ENCODE measurements at places on chromosomes 7 and 10.

- no peak for DNase-seq
Observed at GRCh38 chr7:50463035-50463434, 12.9 kb upstream of the FIGNL1 start.

DNA sequence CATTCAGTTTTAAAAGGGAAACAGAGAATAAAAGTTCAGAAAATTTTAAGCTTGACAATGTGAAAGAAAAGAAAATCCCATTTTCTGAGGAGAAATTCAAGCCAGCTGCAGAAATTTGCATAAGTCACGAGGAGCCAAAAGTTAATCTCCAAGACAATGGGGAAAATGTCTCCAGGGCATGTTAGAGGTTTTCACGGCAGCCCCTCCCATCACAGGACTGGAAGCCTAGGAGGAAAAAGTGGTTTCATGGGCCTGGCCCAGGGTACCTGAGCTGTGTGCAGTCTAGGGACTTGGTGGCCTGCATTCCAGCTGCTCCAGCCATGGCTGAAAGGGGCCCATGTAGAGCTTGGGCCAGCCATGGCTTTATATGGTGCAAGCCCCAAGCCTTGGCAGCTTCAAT is 59.6 kb upstream of the NXPH1 start:
- no peak for DNase-seq

DNA sequence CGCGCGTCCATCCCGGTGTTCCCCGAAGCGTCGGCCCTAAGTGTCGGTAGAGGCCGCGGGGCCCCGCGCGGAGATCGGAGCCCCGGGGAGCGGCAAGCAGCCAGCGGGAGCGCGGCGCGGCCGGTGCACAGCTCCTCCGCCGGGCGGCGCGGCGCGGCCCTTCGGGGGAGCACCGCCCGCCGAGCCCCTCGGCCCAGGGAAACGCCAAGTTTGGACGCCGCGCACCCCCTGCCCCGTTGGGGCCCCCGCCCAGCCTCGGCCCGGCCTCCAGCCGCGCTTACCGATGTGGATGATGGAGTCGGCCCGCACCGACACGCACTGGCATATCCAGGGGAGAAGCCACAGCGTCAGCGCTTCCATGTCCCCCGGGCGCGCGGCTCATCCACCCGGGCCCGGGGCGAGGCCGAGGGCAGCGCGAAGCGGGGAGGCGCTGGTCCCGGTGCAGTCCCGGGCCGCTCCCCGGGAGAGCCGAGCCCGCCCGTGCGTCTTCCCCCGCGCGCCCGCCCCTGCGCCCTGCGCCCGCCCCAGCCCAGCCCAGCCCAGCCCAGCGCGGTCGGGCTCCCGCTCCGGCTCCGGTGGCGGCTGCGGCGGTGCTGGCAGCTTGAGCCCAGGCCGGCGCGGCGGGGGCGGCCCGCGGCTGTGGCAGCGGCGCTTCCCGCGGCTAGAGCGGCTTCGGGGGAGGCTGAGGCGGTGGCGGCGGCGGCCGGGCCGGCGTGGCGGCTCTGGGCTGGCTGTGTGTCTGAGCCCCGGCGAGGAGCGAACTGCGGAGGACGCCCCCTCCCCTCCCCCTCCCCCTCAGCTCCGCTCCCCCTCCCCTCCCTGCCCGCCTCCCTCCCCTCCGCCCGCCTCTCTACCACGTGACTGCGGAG is at the start of gene GRID1:
Gene GRID1 (minus strand): TSS at position 763 of the 869 bp plus-strand sequence.
- DNase-seq = no peak

- DNase-seq = no peak
Observed at GRCh38 chr7:111388912-111389311, 173.4 kb downstream of the IMMP2L start.

- DNase-seq = no peak
Observed at GRCh38 chr7:127619681-127620405, 1.9 kb upstream of the PAX4 start.

GRCh38 chr7:100220586-100221230 is 959 bp downstream of the PVRIG start:
- no peak for DNase-seq

DNA sequence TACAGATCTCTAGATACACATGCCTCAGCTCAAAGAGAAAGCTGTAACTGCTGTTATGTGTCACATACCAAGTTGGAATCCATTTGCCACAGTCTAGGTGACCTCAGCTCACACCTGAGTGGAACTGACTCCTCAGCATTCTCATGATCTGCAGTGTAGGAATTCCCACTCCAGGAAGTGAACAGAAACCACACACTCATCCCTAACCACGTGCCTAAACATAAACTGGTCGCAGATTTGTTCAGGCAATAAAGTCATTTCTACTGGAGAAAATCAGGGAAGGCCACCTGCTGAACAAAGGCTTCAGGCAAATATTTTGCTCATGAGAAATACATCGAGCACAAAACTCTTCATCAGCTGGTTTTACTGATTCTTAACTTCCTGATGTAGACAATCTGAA is 23.0 kb upstream of the ZMYND11 start:
- DNase-seq = no peak

DNA sequence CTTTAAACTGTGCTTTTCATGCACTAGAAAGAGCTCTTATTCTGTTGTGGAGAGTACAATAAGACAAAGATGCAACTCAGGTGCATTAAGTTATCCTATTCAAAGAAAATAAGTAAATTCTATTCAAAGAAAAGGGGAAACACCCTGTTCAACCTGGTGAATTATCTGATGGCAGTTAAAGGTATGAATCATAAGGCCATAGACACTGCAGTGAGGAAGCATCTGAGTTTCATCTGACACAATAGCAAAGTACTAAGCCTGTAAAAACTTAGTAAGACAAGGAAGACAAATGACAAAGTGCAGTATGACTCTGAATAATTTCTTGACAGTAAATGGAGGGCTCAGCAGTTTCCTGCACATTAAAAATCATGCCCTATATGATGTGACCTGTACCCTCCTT is 91.0 kb upstream of the LRRTM3 start:
- DNase-seq = no peak

DNA sequence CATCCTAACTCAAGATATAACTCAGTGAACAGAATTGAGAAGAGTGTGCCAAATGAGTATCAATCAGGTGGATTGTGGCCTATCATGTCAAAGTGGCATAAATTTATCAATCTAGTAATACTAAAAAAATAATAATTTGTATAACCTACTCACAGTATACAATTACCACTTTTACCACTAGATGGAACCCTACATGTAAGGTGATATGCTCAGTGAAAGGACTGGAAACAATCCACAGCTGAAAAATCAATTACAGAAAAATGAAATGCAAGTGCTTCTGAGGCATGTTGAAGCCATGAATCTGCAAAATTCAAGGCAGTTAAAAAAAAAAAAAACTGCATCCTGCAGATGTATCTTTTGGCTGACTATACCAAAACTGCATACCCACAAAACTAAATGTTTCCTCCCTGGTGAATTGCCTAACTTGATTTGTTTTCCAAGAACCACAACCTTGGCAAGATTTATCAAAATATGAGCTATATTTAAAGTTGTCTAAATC is 13.9 kb downstream of the ARHGAP19 start:
- DNase-seq = peak; percentile 91

DNA sequence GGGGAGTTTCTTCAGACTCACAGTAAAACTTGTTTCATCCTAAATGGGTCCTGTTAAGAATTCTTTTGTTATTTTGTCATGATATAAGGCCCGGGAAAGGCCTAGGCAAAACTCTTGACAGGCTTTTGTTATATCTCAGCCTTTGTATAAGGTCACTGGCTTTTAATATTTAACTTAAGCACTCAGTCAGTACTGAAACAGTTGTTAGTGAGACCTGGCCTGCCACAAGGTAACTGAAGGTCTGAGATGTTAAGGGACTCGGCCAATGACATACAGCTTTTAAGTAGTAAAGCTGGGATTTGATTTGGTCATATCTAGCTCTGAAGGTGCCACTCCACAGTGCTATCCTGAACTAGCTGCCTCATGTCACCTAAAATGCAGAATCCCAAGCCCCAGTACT is 57.2 kb upstream of the STEAP4 start:
- DNase-seq = no peak

DNA sequence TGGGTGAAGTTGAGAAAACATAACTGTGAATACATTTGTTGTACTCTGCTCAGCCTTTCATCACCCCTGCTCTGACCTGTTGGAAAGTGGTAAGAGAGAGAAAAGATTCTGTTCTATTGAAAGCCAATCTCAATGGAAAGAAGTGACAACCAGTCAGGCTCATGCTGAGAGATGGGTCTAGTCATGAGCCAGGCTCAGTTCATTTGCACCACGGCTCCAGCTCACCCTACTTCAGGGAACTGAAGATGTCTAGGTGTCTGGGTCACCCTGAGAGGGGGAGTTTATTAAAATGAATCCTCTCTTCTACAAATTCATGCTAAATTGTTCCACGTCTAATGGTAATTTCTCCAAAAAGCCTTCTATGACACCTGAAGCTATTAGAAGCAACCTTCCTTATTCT is 12.1 kb upstream of the FAS start:
- no peak for DNase-seq

- no peak for DNase-seq
Observed at GRCh38 chr10:3363311-3364045, 190.9 kb upstream of the PITRM1 start.
